ENCODE measurements at places on chromosomes 11 and 22.

DNA sequence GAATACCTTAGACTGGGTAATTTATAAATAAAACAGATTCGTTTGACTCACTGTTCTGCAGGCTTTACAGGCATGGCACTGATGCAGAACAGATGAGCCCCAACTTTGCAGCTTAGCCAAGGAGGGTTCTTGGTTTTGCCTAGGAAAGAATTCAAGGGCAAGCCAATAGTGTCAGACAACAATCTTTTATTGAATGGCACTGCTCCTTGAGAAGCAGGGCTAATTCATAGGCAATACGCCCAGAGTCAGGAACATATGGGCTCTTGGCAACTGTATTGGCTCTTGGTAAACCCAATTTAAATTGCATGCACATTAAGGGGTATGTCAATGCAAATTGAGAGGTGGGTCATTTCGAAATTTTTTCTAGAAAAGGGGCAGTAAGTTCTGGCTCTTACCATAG lies 87.9 kb downstream of the RAB38 start:
- DNase-seq = no peak

GRCh38 chr22:37254867-37255233 lies 10.8 kb upstream of the RAC2 start:
- DNase-seq = no peak

GRCh38 chr22:47388331-47388730 lies 625.9 kb downstream of the TBC1D22A start:
- no peak for DNase-seq

GRCh38 chr11:73950869-73951710 lies at the start of gene DNAJB13:
DNAJB13 (plus strand) TSS chr11:73951026; CDS start chr11:73951070, 44 bp downstream.
- peak; percentile 67 for DNase-seq

GRCh38 chr11:116893906-116894305 lies 56.5 kb upstream of the APOA1 start:
- DNase-seq = no peak

GRCh38 chr22:45262931-45263462 lies 21.8 kb upstream of the UPK3A start:
- DNase-seq = no peak

DNA sequence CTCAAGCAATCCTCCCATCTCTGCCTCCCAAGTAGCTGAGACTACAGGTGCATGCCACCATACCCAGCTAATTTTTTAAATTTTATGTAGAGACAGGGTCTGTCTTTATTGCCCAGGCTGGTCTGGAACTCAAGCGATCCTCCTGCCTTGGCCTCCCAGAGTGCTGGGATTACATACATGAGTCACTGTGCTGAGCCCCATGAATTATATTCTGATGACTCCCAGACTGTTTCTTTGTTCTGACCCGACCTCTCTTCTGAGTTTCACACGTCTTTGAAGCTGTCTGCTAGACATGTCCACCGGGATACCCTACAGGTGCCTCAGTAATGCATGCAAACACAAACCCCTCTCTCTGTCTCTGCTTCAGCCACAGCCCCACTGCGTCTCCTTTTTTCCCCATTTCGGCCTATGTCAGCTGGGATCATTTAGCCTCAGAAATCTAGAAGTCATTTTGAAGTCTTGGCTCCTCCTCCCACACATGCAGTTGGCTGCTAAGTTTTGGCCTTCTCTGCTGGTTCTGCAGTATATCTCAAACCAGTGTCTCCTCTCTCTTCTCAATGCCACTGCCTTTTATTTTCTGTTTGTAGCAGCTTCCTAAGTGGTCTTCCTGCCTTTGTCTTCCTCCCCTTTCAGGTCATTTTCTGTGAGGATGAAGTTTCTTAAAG lies 4.8 kb downstream of the VPS26B start:
- DNase-seq = no peak

- no peak for DNase-seq
Observed at GRCh38 chr11:66291706-66292542, at the start of gene TMEM151A. TMEM151A (plus strand) TSS chr11:66291894; CDS start chr11:66292014, 120 bp downstream.

DNA sequence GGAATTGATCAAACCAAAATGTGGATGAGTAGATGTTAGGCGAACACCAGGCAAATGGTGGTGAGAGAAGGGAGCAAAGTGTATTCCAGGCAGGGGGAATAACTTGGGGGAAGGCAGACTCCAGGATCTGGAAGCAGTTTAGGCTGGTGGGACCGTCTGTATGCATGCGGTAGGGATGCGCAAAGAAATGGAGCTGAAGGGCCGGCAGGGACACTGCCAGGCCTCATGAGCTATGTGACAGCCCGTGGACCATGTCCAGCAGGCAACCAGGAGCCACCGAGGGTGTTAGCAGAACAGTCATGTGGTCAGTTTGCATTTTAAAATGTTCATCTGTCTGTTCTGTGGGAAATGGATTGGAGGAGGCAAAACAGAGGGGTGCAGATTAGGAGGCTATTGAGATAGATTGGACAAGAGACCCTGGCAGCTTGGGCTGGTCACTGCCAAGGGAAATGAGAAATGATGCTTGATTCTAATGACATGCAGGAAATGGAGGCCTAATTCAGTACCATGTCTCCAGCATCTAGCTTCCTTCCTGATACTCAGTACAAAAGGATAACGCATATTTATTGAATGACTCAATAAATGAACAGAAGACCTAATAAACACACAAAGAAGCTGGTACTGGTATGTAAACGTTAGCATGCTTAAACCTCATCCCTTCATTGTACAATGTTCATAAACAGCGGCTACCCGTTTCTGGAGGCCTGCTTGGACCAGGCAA lies 412.4 kb downstream of the BUD13 start:
- DNase-seq = no peak

DNA sequence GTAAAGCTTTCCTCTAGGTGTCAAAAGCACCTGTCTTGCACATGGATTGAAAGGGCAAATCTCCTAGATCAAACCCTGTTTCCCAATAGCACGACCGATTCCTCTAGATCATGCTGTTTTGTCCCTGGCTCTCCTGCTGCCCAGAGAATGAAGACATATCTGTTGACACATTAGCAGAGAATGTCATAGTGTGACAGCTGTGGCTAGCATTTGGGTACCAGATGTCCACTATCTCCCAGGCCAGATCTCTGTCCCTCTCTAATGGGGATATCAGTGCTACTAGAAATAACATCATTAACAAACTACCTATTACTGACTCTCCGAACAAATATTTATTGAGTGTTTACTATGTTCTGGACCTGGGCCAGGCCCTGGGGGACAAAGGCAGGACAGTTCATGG lies 72.4 kb upstream of the ISX start:
- DNase-seq = no peak

GRCh38 chr11:36870361-36870760 lies 272.3 kb upstream of the RAG2 start:
- no peak for DNase-seq

DNA sequence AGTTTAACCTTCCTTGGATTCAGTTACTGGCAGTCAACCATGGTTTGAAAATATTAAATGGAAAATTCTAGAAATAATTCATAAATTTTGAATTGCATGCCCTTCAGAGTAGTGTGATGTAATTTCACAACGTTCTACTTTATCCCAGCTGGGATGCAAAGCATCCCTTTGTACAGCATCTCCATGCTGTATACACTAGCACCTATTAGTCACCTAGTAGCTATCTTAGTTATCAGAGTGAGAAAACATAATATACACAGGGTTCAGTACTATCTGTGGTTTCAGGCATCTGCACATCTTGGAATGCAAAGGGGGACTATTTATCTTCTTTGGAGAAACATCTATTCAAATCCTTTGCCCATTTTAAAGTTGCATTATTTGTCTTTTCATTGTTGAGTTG lies 30.8 kb downstream of the CBL start:
- no peak for DNase-seq

DNA sequence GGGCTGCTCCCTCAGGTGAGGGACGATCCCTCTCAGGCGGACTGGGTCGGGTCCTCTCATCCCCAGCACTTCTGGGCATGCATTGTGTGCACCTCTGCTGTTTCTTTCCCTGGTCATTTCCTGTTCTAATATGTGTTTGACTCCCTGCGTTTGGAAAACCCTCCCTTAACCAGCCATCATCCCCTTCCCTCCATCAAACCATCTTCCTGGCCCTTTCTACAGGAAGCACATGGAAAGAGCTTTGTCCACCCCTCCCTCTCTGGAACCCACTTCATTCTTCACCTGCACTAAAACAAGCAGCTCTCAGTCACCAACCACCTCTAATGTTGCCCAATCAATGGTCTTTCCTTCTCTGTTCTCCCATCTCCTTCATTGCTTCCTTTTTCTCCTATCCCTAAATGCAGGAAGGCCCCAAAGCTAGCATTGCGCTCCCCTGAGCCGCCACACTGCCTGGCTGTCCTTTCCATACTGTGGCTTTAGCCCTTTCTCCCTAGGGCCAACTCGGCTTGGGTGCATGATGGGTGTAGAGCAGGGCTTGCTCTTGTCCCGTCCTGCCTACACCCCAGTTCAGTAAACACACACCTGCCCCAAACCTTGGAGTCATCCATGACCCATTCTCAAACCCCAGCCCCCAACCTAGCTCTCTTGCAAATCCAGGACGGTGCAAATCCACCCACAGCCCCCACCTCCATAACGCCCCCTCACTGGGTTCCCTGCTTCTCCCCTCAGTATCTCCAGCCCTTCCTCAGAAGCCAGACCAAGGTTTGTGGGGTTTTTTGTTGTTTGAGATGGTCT lies 5.4 kb upstream of the GAS2L1 start:
- no peak for DNase-seq

DNA sequence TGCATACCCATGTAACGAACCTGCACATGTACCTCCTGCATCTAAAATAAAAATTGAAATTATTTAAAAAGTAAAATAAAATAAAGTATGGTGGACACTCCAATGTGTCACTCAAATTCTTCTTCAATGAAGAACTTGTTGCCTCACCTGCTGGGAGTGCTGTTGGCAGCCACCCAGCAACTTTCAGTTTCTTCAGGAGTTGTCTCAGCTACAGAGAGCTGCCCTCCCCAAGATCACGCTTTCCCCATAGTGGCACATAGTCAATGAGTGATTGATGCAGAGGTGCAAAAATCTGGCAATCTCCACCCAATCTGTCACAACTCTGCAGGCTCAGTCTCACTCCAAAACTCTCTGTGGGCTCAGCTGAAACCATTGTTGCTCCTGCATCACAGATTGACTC lies 92.3 kb upstream of the C11orf87 start:
- no peak for DNase-seq

GRCh38 chr11:97460091-97460490 lies 1070.3 kb downstream of the JRKL start:
- peak; percentile 82 for DNase-seq

DNA sequence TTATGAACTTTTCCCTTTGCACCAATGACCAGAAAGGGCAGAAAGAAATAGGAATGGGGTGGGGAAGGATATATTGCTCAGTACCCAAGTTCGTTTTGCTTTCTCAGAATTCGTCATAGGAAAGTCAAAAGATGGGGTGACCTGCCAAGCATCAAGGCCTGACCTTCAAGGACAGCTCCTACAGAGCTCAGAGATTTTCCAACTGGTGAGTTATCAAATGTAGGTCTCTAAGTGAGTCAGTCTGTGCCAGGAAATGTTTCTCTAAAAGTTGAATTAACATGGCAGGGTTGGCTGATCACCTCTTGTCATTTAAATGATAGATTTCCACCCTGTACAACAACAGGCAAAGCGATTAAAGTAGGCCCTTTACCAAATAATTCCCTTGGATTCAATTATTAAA lies 307.2 kb downstream of the CADM1 start:
- DNase-seq = no peak

- DNase-seq = peak; percentile 38
Observed at GRCh38 chr11:19938169-19938856, 222.0 kb downstream of the DBX1 start.

- no peak for DNase-seq
Observed at GRCh38 chr11:73296501-73297230, 11.4 kb upstream of the ARHGEF17 start.

DNA sequence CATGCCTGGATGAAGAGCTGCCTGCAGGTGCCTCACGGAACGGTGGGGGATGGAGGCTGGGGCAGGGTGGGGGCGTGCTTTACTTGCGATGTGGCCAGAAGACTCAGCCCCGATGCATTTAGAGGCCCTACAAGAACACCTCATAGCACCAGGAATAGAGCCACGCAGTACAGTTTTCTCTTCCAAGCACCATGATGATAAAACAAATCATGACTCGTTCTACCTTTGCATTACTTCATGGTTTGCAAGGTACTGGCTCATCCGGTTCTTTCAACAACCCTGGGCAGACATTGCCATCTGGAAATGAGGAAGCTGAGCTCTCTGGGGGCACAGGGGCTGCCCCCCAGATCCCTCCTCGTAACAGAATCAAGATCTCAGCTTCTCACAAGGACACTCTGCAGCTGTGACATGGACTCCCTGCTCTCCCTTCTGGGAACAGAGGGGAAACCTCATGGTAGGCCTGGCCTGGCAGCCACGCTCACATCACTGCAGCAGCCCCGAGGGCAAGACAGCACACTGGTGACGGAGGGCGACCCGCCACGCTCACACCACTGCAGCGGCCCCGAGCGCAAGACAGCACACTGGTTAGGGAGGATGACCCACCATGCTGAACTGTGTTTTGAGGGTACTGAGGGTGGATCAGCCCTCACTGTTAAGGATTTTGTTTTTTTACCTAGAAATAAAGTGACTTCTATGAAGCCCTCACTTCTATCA lies 46.9 kb downstream of the PHF21B start:
- DNase-seq = no peak

GRCh38 chr11:104668797-104669463 lies 229.3 kb downstream of the CASP12 start:
- DNase-seq = no peak

GRCh38 chr11:70948855-70949531 lies 303.4 kb downstream of the SHANK2 start:
- no peak for DNase-seq

DNA sequence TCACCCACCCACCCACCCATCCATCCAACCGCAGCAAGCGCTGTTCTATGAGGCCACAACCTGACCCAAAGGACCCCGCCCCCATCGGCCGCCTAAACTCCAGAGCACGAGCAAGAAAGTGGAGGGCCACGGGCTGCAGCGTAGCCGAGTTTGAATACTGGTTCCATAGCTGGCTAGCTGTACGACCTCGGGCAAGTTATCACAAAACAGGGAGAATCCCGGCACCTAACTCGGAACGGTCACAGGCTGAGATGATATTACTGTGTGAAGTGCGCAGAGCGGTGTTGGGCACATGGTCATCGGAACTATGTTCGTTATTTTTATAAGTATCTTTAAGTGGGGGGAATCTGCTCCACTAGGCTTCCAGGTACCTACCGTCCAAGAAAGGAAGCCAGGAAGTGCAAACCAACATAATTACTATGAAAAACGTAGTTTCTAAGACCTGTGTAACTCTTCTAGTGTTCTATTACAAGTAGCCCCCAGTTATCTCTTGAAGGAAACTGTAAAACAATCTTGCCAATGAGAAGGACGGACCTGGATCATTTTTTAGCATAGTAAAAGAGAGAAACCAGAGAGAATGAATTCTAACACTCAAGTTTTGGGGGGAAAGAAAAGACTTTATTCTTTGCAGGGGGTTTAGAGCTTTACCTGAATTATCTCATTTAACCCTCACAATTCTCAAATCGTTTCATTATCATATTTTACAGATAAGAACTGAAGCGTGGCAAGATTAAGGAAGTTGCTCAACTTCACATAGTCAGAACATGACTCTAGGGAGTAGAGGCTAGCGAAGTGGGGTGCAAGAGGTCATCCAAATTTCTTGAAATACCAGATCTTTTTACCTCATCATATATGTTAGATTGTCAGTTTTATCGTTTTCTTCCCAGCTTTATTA lies 663 bp upstream of the BUD13 start:
- no peak for DNase-seq
